ENCODE measurements at places on chromosomes 13 and 19.
A peak's percentile ranks its signal among the peaks of the same experiment; 100 is the strongest.

DNA sequence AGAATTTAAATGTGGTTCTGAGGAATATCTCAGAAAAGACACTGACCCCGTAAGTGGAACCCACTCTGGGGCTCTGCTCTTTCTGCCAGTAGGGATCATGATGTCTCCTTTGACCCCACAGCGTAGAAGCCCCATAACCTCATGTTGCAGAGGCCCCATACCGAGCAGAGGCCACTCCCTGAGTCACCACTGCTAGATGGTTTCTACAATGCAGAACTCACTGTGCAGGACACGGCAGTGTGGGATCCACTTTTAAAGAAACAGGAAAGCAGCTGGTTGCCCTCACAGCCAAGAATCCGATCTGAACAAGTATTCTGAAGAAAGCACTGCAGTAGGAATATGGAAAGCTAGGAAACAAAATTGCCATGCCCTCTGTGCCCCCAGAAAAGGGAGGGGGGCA is 4.2 kb downstream of the SLC7A1 start:
- no peak for DNase-seq

DNA sequence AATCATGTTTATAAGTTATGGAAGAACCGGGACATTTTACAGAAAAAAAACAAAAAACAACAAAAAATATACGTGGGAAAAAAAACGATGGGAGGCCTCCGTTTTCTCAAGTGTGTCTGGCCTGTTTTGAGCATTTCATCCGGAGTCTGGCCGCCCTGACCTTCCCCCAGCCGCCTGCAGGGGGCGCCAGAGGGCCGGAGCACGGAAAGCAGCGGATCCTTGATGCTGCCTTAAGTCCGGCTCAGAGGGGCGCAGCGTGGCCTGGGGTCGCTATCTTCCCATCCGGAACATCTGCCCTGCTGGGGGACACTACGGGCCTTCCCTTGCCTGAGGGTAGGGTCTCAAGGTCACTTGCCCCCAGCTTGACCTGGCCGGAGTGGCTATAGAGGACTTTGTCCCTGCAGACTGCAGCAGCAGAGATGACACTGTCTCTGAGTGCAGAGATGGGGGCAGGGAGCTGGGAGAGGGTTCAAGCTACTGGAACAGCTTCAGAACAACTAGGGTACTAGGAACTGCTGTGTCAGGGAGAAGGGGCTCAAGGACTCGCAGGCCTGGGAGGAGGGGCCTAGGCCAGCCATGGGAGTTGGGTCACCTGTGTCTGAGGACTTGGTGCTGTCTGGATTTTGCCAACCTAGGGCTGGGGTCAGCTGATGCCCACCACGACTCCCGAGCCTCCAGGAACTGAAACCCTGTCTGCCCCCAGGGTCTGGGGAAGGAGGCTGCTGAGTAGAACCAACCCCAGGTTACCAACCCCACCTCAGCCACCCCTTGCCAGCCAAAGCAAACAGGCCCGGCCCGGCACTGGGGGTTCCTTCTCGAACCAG is 1.8 kb upstream of the APOE start:
- peak; percentile 84 for DNase-seq

DNA sequence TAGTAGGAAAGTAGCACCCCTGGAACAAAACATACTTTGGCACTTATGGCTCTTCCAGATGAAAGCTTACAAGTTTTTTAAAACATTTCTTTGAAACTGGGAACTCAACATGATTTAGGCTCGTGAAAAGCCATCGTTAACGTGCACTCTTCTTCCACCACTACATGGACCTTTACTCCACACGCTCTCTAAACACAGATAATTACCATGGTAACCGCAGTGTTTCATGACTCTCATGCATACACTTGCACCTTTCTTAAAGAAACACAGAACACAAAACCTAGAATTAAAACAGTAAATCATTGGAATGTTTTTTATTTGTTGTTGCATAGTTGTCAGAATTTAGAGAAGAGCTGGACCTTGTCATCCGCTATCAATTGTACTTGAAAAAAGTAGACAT is 154.3 kb downstream of the FGF9 start:
- no peak for DNase-seq

DNA sequence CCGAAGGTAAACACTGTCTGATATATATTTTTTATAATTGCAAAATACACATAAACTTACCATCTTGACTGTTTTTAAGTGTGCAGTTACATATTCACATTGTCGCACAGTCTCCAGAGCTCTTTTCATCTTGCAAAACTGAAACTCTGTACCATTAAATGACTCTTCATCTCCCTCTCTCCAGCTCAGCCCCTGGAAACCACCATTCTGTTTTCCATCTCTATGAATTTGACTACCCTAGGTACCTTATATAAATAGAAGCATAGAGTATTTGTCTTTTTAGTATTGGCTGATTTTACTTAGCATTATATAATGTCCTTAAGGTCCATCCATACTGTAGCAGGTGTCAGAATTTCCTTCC is 45.8 kb downstream of the LRCH1 start:
- DNase-seq = no peak

DNA sequence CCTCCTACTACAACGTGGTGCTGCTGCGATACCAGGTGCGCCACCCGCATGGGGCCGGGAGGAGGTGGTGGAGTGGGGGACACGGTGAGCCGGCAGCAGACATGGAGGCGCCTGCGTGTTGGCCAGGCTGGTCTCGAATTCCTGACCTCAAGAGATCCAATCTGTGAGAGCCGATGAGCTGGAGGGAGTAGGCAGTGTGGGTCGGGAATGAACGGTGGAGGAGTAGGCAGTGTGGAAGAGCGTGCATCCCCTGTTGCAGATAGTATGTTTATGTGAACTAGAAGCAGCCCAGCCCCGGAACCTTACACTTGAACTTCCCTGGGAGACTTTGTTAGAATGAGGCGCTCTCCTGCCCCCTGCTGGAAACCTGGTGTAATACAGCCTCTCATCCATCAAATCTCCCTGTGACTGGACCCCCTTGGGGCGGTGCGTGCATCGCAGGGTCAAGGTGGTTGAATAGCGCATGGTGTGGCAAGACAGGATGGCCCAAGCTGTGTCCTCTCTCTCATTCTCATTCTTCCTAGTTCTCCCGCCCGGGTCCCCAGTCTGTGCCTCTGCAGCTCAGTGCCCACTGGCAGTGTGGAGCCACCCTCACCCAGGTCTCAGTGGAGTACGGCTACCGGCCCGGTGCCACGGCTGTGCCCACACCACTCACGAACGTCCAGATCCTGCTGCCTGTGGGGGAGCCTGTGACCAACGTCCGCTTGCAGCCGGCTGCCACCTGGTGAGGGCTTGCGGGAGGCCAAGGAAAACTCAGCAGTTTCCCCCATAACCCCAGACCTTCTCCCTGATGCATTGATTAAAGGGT is 10.5 kb upstream of the B3GNT3 start:
- DNase-seq = peak; percentile 83

- DNase-seq = no peak
Observed at GRCh38 chr13:50581586-50582196, 261.8 kb downstream of the DLEU7 start.

DNA sequence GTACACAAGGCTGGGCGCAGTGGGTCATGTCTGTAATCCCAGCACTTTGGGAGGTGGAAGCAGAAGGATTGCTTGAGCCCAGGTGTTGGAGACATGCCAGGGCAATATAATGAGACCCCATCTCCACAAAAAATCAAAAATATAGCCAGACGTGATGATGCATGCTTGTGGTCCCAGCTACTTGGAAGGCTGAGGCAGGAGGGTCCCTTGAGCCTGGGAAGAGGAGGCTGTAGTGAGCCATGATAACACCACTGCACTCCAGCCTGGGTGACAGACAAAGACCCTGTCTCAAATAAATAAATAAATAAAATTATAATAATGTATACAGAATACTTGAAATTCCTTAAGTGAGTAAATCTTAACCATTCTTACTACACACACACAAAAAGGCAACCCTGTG is 127.7 kb downstream of the SPRY2 start:
- no peak for DNase-seq

DNA sequence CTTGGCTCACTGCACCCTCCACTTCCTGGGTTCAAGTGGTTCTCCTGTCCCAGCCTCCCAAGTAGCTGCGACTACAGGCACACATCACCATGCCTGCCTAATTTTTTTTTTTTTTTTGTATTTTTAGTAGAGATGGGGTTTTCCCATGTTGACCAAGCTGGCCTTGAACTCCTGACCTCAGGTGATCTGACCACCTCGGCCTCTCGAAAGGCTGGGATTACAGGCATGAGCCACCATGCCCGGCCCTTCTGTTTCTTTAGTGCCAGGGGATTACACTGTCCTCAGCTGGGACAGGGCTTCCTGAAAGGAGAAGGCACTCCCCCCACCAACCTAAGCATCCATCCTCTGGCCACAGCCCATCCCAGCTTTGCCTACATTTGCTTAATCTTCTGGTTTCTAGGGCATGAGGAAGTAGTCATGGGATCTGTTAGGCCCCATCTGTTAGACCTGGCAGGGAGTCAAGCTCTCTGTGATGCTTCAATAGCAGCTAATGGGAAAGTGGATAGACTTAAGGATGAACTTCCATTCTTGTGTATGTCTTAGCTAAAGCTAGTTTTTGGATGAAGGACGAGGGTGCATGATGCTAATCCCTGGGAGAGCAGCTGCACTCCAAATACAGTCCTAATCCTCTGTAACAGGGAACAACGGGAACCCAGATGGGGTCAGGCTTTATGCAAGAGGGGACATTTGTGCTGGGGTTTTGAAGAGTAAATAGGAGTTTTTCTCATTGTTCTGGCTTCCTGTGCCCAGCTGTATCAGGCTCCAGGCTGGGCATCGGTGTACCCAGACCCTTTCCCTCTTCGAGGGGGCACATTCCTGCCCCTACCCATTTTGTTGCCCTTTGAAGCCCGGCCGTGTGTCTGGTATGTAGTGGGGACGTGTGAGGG is 2.6 kb downstream of the VAV1 start:
- no peak for DNase-seq

DNA sequence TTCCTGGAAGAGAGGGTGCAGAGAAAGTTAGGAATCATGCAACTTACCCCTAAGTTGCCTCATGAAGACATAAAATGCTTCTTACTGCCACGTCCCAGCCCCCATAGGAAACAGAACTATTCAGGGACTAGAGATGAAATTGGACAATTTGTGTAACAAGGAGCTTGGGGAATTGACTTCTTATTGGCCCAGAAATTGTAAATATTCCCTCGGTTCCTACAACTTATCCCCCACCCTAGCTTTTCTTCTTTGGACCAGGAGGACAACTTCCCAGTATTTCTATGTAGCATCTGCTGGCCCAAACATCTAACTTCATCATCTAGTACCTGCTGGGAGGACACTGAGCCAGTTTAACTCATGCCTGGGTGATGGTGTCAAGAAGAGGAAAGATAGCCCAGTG is at the start of gene OR1M1:
Gene OR1M1, plus strand, starts transcription at position 301 of the 400 bp plus-strand sequence. CDS start 6,184 bp downstream, outside the sequence.
- DNase-seq = no peak

- no peak for DNase-seq
Observed at GRCh38 chr13:32277839-32278238, 37.3 kb downstream of the ZAR1L start.

- DNase-seq = no peak
Observed at GRCh38 chr13:97435794-97436193, 1.8 kb downstream of the RAP2A start.

DNA sequence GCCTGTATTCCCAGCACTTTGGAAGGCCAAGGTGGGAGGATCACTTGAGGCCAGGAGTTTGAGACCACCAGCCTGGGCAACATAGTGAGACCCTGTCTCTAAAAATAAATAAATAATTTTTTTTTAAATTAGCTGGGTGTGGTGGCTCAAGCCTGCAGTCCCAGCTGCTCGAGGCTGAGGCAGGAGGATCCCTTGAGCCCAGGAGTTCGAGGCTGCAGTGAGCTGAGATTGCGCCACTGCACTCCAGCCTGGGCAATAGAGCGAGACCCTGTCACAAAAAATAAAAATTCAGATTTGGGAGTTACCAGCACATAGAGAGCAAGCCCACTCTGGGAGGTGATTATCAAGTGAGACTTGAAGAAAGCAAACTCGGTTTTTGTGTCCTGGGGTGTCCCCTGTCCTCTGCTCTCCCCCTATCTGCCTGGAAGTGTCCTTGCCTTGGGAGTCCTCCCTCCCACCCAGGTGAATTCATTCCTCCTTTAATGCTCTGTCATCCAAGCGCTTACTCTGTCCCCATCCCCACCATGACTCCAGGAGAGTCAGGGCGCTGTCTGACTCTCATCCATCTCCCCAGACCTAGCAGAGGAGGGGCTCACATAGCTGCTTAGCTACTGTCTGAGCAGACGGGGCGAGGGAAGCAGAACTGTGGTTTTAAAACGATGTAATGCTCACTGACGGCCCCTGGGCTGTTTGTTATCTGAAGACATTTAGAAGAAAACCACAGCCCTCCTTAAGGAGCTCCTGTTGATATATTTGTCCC is 146.8 kb downstream of the STK24 start:
- DNase-seq = no peak

DNA sequence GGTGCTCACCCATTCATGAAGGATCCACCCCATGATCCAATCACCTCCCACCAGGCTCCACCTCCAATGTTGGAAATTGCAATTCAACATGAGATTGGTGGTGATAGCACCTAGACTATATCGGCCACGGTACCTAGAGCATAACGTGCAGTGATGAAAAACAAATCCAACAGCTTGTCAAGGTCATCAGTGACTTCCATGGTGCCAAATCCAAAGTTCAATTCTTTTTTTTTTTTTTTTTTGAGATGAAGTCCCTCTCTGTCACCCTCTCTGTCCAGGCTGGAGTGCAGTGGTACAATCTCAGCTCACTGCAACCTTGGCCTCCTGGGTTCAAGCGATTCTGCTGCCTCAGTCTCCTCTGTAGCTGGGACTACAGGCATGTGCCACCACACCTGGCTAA is 17.1 kb upstream of the ACP7 start:
- DNase-seq = no peak

GRCh38 chr19:43439032-43439708 is 24.5 kb downstream of the TEX101 start:
- DNase-seq = no peak

DNA sequence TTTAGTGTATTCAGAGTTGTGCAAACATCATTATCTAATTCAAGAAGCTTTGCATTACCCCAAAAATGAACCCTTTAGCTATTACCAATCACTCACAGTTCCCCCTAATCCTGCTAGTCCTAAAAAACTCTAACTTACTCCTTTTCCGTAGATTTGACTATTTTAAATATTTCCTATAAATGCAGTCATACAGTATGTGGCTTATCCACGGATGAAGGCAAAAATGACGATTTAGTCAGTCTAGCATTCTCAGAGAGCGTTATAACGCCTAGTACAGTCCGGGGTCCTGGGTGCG is 587 bp upstream of the ZNF383 start:
- no peak for DNase-seq
